ENCODE measurements at places on chromosomes 13 and 19.

- no peak for DNase-seq
These were observed 232.1 kb downstream of the TM9SF2 start for GRCh38 chr13:99733346-99733745.

DNA sequence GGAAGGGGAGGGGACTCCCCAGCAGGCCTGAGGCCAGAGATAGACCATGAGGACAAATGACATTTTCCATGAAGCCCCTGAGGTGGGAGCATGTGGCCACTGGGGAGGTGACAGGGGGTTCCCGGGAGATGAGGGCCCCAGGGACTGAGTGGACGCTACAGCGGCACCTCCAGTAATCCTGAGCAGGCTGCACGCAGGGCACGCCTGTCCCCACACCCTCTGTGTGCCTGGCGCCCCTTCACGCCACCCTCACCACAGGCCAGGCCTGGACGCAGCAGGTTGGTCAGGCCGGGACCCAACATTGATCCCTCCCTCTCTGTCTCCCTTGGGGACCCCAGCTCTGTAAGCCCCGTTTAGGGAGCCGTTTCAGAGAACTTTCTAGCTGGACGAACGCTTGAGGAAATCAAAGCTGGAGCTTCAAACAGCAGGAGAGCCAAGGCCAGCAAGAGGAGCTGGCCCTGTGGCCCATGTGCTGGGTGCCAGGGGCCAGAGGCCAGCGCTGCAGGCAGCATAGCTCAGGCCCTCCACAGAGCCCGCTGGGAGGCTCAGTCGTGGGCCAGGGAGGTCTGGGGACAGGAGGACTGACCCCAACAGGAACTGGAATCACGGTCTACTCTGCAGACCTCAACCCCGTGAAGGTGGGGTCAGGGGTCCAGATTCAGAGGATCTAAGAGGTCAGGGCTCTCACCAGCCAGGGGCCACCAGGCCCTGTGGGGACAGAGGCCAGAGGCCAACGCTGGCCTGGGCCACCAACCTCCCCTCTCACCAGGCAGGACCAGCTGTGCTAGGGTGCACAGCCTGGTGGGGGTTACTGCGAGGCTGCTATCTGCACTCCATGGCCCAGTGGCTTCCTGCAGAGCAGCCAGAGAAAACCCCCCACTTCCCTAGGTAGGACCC lies 14.6 kb downstream of the LSM4 start:
- no peak for DNase-seq

DNA sequence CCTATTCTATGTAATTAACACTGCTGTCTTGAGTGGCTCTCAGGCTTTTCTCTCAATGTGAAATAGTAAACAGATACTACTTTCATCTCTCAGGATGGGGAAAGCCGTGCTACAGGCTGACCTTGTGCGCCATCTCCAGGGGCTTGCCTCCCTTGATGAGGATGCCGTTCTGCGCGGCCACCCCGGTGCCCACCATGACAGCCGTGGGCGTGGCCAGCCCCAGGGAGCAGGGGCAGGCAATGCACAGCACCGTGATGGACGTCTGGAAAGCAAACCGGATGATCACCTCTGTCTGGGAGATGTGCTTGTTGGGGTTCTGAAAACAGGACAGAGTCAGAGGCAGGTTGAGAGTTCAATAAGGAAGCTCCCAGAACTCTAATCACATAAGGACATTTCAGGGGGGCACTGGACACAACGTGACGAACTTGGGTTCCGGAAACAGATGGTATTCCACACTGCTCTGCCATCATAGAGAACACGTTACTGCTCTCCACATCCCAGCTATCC lies 65.0 kb downstream of the ATP7B start:
- DNase-seq, result no peak

GRCh38 chr13:77637588-77637987 lies 59.9 kb upstream of the SLAIN1 start:
- no peak for DNase-seq
